ENCODE measurements at places on chromosomes 3 and 15.
A peak's percentile ranks its signal among the peaks of the same experiment; 100 is the strongest.

- DNase-seq, result no peak
Measured at GRCh38 chr3:193714523-193715137, 121.6 kb downstream of the OPA1 start.

DNA sequence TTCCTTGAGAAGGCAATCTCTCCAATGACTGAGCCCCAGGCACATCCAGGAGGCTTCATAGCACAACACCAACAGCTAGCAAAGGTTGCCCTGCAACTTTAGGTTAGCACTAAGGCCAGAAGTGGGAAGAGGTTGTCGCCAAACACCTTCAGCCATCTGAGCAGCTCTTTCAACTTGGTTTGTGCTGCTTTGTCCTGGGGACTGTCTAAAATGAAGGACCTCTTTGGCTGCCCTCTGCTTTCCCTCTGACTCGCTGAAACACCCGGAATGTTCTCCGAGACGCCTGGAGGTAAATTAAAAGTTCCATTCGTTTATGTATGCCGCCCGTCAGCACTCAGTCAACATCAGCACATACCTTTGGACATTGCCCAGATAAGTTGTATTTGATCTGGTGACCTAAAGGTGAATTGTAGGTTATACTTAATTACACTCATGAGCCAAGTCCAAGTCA is 121.2 kb upstream of the NR2F2 start:
- no peak for DNase-seq

DNA sequence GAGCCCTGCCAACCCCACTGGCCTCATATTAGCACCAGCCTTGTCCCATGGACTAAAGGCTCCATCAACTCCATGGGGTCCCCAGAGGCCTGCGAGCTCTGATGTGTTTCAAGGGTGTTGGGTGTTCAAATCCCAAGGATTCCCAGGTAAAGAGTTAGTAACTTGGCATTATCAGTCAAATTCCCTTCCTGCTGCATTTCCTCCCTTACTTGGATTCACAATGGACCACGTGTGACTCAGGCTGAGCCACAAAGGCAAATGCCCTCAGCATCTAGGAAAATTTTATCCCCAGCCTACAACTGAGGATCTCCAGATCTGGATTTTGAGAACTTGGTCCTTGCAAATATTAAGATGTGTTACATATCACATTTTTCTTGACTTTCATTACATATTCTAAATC is 58.8 kb downstream of the GADL1 start:
- DNase-seq, result no peak

DNA sequence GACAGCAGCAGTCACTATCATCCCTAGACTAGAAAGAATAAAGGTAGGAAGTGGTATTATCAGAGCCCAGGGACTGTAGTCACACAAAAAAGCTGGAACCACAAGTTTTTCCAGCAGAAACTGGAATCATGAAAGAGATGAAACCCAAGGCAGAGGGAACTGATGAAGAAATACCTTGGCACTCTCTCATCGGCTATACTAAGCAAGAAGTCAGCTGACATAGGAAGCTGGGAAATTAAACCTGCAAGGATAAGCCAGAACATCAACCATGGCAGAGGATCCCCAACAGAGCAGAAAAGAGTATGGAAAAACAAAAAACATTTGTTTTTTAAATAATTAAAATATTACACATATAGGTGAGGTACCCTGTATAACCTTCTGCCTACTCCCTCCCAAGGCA is 86.5 kb downstream of the AQR start:
- no peak for DNase-seq

GRCh38 chr3:177561365-177561764 is 364.1 kb upstream of the TBL1XR1 start:
- DNase-seq, result no peak

DNA sequence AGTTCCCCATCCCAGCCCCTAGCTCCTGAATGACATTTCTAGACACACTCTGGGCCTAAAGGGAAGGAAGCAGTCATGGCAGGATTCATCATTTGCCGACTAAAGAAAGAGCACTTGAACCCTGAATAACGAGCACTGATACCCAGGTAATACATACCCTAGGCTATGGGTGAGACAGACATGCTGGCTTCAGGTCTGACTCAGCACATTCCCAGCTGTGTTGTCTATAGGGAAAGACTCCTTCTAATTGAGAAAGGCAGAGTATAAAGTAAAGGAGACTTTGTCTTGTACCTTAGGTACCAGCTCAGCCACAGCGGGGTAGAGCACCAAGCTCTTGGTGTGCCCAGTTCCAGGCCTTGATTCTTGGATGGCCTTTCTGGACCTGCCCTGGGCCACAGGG is 870.5 kb downstream of the PDCD6IP start:
- no peak for DNase-seq

GRCh38 chr15:42387603-42388002 is 28.3 kb downstream of the CAPN3 start:
- no peak for DNase-seq

GRCh38 chr3:113005611-113006010 is 14.8 kb downstream of the GTPBP8 start:
- DNase-seq, result no peak

DNA sequence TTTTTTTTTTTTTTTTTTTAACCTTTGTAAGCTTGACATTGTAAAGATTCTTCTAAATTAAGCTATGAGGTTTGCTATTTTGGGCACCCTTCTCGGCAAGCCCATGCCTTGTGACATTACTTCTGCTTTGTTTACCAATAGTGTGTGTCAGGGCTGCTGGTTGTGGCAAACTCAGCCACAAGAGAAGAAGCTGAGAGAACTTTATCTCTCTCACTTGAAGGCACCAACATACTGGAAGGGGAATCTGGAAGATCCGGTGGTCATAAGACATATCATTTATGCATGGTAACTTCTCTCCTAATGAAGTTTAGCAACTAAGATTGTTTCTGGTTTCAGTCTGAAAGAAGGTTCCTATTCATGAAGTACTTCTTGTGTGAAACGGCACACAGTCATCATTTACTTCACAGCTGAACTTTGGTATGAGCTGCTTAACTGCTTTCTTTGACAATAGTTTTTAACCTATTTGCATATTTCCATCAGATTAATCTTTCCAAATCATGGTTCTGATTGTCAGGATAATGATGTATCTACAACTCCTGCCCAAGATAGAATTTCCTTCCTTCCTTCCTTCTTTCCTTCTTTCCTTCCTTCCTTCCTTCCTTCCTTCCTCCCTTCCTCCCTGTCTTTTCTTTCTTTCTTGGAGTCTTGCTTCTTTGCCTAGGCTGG is 189.3 kb downstream of the NFKBIZ start:
- no peak for DNase-seq

DNA sequence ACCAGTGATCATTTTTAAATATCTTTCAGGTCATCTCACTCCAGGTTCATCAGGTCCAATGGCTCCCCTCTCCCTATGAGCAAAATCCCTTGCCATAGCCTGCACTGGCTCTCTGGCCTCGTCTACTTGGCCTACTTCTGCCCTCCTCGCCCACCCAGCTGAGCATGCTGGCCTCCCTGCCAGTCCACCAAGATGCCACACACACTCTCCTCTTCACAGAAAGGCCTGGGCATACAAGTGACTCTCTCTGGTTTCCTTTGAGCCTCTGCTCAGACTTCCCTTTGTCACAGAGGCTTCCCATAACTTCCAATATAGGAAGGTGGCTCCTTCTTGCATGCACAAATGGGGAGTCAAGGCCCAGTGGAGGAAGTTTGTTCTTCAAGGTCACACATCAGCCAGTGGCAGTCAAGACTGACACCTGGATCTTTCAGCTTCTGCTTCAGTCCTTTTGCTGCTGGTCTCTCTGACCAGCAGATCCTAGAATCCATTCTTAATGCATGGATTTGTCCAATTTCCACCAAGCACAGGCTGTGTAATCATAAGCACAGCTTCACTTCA is 223.2 kb upstream of the HES1 start:
- no peak for DNase-seq

GRCh38 chr3:34200576-34200975 is 402.1 kb downstream of the PDCD6IP start:
- DNase-seq, result no peak

DNA sequence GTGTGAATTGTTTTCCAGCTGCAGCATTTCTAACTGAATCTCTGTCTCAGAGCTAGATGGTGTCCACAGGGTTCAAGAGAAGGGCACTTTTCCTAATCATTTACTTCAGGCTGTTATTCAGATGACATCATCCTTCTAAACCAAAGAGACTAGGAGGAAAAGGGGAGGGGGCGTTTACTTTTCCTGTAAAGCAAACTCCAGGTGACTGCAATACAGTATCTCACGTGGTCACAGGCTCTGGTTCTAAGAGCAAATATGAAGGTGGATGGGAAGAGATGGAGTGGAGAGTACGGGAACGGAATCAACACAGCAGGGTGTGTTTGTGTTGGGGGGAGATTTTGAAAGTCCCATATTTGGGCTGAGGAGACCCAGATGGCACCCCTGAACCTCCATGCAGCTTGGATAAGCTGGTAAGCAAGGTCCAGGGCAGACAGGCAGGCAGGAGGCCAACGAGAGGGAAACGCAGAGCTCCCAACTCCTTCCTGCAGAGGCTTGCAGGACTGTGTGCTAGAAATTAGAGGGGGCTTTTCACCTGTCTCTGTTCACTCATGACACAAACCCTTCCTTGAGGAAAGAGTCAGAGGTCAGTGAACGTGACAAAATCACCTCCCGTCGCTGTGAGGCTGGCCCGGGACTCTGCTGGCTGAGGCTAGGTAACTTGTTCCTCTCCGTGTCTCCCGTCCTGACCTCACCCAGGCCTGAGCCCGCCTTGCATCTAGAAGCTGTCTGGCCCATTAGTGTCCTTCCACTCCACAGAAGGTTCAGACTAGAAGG is 151.2 kb downstream of the OPA1 start:
- no peak for DNase-seq

- no peak for DNase-seq
Measured at GRCh38 chr3:123859177-123859576, 25.0 kb downstream of the MYLK start.

DNA sequence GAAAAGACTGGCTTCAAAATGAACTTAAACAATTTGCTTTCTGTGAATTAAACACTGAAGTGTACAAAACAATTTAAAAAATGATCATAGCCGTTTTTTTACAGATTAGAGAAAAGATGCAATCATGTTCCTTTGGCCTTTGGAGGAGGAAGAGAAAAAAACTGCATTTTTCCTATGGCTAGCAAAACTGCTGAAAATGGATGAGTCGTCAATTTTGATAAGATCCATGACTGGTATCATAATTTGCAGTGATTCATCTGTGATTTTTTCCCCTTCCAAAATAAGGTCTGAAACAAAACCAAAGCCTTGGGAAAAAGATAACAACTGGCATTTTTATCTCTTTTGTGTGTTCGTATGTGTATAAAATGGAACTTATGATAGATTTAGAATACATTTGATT is 255.6 kb upstream of the SATB1 start:
- no peak for DNase-seq

DNA sequence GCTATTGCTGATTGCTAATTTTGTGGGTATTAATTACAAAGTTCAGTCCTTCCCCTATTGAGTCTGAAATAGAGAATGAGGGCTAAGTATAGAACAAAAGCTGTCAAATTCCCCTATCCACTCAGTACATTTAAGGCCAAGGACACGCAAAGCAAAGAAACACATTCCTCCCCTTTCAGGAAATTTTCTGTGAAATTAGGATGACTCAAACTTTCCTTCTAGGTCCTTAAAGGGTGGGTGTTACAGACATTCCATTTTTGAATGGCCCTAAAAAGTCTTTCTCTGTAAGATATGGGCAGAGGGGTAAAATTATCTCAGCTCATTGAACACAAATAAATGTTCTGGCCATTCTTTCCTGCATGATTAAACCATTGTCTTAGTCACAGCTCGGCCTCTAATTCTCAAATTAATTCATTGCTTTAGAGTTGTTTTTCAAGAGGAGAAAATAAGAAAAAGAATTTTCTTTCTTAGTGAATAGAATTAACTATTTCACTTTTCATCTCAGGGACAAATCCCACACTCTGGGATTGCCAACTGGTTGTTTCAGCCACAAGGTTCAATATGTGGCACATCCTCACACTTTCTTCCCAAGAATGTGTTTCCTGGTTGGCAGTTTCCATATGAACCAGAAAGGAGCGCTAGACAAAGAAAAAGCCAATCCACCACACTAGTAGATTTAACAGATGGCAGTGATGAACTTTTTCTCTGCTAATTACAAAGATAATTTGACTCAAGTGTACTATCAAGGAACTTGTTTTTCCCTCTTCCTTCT is 424.1 kb downstream of the ZNF385D start:
- peak; percentile 31 for DNase-seq

DNA sequence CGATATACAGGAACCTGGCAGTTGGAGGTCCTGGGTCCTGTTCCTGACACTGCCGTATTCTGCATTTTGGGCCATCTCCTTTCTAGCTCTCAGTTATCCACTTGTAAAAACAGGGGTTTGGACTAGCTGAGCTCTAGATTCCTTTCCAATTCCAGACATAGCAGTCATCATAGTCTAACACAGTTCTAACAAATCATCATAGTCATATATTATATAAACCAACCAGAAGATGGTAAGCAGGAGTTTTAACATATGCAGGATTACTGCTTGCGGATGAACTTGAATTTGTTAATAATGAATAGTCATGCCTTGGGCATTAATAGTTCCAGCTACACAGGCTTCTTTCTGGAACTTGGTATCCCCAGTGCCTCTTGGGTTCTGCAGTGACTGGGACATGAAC is 26.6 kb downstream of the MASP1 start:
- peak; percentile 68 for DNase-seq

DNA sequence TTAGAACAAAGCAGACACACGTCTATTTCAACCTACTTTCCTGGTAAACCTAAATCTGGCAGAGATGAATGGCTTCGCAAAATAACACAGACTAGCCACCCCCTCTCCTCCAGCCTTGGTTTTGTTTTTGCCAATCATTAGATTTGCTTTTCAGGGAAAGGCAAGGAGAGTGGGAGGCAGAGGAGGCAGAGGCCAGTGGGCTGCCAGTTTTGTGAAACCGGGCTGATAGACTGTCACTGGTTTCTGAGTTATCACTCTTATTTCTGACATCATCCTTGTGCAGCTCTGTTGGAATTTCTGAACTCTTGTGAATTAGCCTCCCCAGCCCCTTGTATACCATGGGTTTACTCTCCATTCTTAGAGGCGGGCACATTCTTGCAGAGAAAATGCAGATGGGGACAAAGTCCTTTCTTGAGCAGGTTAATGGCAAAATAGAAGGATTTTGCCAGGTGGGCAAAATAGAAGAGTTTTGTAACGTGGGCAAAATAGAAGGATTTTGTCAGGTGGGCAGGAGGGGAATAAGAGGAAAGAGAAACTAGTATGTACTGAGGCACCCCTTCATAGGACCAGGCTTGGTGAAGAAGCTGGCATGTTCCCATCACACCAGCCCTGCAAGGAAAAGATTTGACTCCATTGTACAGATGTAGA is 3.2 kb upstream of the FEM1B start:
- DNase-seq, result no peak

- DNase-seq, result no peak
Measured at GRCh38 chr15:29526802-29527201, 257.2 kb upstream of the NSMCE3 start.

- no peak for DNase-seq
Measured at GRCh38 chr3:2578560-2578959, 479.9 kb downstream of the CNTN4 start.

GRCh38 chr15:62816342-62817069 is 226.0 kb upstream of the TPM1 start:
- DNase-seq, result no peak

- peak; percentile 89 for DNase-seq
Measured at GRCh38 chr3:44861412-44862225, at the start of gene TMEM42. Gene TMEM42 (plus strand): TSS chr3:44861912. CDS start chr3:44861925, 13 bp downstream.
